ENCODE measurements at places on chromosomes 2 and 18.

- DNase-seq = no peak
These were observed 111.6 kb upstream of the CYP1B1 start for GRCh38 chr2:38187541-38188011.

- no peak for DNase-seq
These were observed 31.6 kb downstream of the SUCLG1 start for GRCh38 chr2:84427235-84428138.

DNA sequence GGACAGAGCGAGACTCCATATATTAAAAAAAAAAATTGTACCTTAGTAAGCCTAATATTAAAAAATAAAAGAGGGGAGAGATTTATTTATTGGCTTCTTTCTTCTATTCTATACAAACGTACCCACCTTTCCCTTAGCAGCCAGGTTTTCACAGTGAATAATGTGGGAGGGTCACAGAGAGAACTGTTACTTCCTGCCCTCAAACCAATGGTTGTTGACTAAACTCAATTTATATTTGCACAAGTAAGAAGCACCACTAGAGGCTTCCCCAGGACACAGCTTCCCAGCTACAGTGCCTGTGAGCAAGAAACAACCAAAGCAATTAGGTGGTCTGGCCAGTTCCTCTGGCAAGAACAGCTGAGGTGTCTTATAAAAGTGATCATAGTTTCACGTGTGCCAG is 28.9 kb upstream of the GALR1 start:
- DNase-seq = no peak

DNA sequence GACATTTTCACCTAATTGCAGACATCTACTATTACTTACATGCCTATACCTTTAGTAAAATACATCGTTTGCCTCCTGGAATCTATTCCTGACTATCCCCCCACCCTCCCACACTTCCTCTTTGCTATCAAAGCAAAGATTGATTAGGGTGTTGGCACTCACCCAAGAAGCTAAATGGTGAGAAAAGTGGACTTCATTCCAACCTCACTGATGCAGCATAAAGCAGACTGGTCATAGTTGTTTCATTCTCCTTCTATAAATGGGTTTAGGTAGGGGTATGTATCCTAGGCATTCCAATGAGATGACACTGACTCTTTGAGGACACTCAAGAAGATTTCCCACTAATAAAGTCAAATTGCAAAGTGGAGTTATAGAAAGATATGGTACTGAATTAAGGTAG is 97.4 kb downstream of the LRP1B start:
- DNase-seq = no peak

- DNase-seq = no peak
These were observed 121.6 kb downstream of the PTGR3 start for GRCh38 chr18:75087119-75088020.

- no peak for DNase-seq
These were observed 1.7 kb upstream of the SMARCAL1 start for GRCh38 chr2:216410550-216410949.

GRCh38 chr2:177108890-177109289 is 103.7 kb upstream of the HNRNPA3 start:
- no peak for DNase-seq

GRCh38 chr2:130918393-130918792 is 81.7 kb downstream of the ARHGEF4 start:
- DNase-seq = no peak

DNA sequence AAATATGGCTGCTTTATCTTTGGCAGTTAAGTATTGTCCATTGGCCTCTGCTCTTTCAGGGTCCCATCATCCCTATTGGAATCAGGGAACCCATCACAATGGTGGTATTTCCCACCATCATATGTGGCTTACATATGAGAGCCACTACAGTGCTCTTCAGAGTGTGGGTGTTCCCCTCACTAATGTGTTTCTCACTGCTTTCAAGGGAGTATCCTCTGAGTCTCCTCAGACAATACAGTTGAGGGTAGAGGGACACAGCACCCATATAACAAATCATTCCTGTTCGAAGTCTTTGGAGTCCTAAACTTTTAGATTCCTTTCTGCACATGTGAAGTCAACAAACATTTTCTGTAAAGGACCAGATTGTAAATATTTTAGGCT is 48.8 kb upstream of the DNAJC10 start:
- DNase-seq = no peak

- DNase-seq = no peak
These were observed 255.4 kb downstream of the ALPK2 start for GRCh38 chr18:58373481-58373880.

- DNase-seq = no peak
These were observed 91.4 kb downstream of the USP34 start for GRCh38 chr2:61379521-61379920.

DNA sequence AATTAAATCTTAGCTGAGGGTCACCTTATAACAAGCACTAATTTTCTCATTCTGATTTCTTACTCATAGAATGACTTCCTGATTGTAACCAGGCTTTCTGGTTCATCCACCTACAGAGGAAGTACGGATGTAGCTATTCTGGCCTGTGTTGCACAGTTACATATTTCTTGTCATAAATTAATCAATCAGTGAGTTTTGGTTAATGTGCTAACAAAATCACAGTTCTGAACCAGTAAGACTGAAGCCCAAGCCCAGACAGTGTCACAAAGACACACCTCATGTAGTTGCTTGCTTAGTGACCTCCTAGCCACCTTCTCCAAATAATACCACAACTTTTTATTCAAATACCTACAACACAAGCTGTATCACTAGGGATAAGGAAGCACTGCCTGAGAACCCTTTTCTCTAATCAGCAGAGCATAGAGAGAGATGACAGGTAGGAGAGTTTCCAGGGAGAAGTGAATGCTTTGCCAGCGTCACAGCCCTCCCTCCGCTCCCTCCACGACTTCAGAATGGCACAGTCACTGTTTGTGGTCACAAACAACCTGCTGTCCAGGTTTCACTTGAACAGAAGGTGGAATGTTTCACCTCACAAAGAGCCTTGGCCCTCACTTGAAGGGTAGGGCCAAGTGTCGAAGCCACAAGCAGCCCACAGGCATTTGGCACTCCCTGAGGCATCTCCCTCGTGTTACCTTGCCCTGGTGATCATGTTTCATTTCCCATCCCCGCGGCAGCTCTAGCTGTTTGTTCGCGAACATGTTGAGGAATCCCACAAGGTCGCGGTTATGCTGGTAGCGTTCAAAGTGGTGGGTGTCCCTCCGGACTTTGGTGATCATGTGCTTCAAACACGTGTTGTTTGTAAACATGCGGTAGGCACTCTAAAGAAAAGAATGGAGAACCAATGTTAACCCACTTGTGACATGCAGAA is 120.8 kb upstream of the STK17B start:
- no peak for DNase-seq

GRCh38 chr2:120929829-120930228 is 194.2 kb downstream of the GLI2 start:
- no peak for DNase-seq

DNA sequence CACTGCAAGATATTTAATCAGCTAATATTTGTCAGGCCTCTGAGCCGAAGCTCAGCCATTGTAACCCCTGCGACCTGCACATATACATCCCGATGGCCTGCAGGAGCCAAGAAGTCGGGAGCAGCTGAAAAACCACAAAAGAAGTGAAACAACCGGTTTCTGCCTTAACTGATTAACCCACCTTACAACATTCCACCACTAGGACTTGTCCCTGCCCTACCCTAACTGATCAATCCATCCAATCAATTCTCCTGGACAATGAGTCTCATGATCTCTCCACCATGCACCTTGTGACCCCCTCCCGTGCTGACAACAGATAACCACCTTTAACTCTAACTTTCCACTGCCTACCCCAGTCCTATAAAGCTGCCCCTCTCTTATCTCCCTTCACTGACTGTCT is 945.4 kb upstream of the GYPC start:
- DNase-seq = no peak

DNA sequence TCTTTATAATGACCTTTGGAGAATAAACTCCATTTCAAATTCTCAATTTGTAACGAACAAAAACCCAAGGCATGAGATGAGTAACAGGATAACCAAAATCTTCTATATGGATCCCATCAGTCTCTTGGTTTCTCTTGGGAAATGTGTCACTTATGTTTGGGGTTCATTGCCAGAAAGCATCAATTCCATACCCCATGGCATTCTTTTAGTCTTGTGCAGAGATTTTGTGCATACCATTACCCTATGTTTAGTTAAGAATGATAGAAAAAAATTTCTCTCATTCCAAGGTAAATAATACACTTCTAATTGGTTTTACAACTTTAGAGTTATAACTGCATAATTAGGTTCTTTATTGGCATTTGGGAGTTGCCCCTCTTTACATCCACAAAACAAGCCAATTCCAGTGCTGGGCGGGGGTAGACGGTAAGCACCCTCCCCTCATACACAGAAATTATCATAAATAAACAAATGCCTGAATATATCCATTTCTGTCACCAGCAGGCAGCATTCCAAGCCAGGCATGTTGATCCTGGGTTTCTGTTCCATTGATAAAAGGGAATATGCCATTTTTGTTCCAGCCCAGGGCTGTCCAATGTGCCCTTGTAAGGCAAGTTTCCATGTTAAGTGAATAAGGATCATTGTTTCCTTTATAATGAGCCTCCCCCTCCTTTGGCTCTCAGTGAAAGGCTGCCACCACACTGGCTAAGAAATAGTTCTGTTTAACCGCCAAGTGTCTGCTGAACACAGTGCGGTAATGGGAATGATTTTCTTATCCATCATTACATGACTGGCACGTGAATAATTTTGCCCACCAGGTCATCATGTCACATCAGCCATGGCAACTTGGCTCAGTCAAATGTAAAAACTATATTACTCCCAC is 680.1 kb upstream of the ZEB2 start:
- DNase-seq = no peak

DNA sequence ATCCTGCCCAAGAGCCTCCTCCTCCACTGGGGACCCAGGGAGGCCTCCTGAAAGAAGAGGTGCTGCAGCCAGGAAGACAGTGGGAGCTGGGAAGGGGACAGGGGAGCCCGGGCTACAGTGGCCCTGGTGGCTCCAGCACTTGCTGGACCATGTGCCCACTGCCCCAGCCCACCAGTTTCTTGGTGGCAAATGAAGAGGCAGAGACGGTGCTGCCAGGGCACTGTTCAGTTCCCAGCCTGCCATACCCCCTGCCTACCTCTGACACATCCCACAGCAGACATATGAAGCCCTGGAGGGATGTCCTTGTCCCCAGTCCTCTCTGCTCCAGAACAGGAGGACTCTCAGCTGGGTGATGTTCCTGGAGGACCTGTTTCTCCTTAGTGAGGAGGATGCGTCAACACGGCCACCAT is 3.7 kb downstream of the RAMP1 start:
- no peak for DNase-seq

DNA sequence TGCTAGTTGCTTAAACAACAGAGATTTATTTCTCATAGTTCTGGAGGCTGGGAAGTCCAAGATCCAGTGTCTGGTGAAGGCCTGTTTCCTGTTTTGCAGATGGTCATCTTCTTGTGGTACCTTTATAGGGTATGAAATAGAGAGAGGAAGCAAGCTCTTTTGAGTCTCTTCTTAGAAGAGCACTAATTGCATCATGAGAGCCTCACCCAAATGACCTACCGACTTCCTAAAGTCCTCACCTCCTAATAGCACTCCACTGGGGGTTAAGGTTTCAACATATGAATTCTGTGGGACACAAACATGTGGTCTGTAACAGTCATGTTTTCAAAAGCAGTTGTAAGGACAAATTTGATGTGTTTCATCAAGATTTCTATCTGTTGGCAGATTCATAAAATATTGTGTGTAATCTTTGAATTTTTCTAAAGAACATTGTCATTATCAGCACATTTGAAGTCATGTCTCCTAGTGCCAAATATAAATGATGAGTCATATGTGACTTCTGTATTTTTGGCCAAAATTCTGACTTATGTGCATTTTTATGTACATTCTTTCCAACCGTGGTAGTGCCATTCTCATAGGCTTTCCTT is 45.3 kb downstream of the CD28 start:
- DNase-seq = no peak
